Retinal pigment epithelial cell (primary cell): ENCODE measurements at places on chromosomes 6 and 20.

- DNase-seq: no peak
These were observed 2.9 kb upstream of the SOD2 start for GRCh38 chr6:159695984-159696383.

DNA sequence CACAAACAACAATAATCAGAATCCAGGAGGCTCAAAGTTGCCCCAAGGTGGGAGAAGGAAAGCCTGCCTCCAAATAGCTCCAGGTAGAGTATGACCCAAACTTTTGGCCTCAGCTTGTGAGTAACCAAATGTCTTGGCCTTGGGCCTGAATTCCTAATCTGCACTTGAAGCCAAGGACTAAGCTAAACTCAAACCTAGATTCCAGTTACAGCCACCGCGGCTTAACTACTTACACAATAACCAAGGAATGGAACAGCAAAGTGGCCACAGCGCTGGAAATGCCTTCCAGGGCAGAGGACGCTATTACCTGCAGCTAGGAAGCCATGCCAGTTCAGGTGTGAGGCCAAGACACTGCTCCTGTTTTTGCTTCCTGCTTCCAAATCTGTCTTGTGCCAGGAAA, 4.6 kb downstream of the NINL start:
- peak; percentile 25 for DNase-seq

GRCh38 chr20:54477191-54477955, 2.0 kb downstream of the DOK5 start:
- no peak for DNase-seq

DNA sequence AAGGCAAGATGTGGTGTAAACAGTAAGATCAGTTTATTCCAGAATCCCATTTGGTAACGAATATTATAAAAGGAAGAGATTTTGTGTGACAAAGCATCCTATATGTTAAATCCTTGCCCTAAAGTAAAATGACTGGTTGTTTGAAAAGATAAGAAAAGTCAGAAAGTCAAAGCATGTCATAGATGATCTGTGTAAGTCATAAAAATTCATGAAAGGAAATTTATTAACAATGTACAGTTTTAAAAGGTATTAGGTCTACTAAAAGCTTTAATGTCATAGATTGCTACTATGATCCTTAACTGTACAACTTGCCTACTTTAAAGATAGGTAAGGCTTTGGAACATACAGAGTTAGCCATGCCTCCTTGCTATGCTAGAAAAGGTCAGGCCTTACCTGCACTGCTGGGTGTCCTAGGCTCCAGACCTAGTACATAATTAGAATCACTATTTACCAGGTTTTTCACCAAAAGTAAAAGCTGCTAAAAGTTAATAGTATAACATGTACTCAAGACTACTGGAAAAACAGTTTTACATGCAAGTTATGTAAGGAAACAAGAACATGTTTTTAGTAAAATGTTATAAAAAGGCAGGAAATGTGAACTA, 1090.1 kb upstream of the ADGRB3 start:
- no peak for DNase-seq

- no peak for DNase-seq
These were observed 6.4 kb upstream of the SNRPB start for GRCh38 chr20:2476742-2477615.

DNA sequence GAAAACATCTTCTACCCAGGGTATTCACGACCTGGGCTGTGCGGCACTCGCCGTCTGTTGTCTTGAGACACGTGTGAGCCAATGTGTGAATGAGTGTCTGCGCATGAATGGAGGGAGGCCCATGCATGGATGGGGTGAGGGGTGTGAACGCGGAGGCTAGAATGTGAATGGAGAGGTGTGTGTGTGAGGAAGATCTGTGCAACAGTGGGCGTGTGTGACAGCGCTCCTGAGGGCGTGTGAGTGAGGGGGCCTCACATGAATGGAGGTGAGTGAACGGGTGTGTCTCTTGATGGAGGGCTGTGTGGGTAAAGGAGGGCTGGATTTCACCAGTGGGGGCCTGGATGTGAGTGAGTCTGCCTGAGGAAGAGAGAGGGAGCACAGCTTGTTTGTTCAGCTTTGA, 146.0 kb downstream of the LRFN2 start:
- DNase-seq: no peak

DNA sequence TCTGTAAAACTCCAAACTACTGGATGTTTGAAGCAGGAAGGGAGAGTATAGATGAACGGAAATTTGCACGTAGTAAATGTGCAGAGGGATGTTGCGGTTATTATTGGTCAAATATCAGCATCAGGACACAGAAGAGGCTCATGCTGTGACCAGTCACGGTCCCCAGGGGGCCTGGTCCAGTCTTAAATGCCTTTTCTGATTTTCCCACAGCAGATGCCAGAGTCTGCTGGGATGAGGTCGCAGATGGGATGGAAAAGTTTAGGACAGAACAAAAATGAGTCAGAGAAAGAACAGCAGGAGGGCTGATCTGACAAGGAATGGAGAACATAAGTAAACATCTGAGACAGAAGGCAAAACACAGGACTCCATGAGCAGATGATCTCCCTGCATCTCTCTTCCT, 11.7 kb upstream of the SIRPG start:
- DNase-seq: no peak

DNA sequence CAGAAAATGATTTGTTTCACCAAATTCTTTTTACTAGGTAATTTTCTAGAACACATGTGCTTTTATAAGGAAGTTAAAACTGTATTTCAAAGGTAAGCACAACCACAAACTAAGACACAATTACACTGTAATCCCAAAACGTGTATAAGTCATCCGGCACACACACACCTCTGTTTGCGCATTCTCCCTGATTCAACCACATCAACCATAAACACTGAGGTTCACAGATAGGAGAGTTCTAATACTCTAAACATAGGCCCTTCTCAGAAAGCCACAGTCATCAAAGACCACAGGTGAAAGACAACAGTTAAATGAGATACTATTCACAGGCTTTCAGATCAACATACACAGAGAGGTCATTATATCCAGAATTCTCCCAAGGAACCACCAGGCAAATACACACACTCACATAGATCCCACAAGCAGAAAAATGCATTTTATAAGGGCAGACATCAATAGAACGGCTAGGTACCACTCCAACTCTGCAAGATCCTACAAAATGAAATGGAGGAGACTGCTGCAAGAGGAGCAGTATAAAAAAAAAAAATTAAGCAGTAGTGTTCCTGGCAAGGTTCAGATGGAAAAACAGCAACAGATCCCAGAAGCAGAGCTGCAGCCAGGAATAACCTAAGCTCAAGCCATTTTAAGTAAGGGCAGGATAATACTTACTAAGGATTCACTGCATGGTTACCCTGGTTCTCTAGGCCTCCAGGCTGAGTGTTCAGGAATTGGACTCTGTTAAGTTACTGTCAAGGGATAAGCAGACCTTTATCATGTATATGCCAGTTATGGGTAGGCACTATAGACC, 6.6 kb upstream of the FBXO9 start:
- no peak for DNase-seq

GRCh38 chr6:109083657-109084056, 11.0 kb downstream of the SESN1 start:
- no peak for DNase-seq

DNA sequence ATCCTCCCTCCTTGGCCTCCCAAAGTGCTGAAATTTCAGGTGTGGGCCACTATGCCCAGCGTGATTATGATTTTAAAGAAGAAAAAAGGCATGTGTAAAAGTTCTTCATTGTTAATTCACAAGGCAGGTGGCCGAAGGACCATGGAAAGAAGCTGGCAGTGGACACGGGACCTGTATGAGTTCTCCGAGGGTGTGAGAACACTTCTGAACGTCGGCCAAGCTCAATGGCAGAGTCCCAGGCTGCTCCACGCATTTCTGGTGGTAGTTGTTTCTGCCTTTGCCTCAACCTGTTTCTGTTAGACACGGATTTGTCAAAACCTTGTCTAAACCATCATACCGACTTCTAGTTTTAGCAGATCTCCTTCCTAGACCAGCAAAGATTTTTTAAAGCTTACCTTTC, 36.6 kb downstream of the IL20RA start:
- DNase-seq: no peak

- no peak for DNase-seq
These were observed 901 bp downstream of the KCNK15 start for GRCh38 chr20:44746367-44747165.

GRCh38 chr6:17202526-17202925, 78.6 kb upstream of the RBM24 start:
- DNase-seq: no peak

DNA sequence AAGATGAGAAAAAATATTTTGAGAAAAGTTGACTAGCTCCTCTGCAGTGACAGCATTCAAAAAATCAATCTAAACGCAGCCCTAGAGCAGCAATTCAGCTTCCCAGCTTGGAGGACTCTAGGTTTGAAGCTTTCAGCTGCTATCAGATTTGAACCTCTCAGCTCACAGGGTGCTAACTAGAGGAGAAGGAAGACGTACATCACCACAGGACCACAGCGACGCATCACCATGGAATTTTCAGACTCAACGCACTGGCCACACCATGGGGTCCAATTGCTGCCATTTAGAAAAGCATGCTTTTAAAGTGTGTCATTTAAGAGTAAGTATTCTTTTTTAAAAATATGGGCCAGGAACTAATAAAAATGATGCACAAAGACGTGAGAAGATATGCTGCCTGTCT, 45.0 kb upstream of the FUCA2 start:
- DNase-seq: no peak

DNA sequence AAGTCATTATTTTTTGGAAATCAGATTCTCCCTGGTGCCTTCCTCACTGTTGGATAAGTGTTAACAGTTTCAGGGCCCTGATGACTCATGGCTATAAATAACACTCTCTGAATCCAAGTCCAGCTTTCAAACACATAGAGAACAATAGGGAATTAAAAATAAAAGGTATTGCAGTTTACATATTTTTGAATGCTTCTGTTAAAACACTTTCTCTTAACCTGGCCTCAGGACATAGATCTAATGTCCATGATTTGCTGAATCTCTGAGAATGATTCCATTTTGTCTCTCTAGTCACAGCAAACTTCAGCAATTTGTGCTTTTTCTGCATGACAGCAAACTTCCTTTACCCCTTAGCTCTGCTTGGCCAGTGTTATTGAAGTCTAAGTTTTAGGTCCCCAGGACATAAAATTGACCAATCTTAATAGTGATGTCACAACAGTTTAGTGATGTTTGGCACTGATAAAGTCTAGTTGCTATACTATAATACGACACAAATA, 1192.4 kb upstream of the CITED2 start:
- DNase-seq: peak; percentile 39

- DNase-seq: no peak
These were observed 284.2 kb upstream of the SGK1 start for GRCh38 chr6:134602123-134602522.

- no peak for DNase-seq
These were observed 288.5 kb downstream of the PRL start for GRCh38 chr6:22008248-22008836.

- DNase-seq: no peak
These were observed 34.4 kb downstream of the TGM3 start for GRCh38 chr20:2330090-2330695.

DNA sequence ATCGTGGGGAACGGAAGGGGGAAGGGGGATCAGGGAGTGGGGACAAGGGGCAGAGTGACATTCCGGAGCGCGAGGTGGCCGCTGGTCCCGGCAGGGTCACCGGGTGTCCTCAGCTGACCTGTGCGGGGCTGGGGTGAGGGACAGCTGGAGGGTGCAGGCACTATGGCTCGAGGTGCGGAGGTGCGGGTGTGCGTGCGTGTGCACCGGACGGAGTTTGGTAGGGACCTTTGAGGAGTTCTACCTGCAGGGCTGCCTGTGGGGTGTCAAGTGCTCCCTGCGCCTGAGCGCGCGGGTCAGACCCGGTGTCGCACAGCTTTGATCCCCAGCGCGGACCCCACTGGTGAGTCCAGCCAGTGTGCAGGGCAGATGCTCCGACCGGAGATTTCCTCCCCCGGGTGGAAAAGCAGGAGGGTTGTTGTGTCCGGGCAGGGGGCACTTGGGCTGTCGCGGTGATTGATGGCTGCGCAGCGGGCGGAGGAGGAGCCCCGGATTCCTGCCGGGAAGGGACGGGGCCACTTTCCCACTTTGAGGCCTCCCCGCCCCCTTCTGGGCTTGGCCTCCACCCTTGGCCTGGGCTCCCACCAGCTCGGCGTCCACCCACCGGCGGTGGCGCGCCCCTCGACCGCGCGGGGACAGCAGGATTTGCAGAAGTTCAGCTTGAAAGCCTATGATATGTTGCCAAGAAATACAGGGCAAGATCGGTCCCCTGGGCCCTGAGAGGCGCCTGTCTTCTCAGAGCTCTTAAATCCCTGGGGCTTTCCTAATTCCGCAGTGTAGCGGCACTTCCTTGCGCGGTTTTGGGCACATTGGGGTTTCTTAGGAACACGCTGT, 658 bp downstream of the RIN2 start:
- no peak for DNase-seq

DNA sequence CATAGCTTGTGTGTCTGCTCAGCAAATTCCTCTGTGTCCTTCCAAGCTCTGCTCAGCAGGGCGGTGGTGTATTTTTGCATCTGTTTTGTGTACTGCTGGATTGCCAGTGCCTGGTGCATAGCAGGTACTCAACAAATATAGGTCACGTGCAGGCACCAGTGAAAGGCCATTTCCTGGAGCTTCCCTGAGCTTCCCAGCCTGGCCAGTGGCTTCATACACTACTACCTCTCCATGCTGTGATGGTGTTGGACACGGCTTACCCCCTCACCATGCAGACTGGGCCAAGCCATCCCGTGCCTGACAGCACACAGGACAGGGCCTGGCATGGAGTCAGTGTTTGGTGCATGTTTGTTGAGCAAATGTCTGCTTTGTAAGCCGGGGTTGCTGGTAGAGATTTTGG, 7.7 kb upstream of the PHACTR3 start:
- no peak for DNase-seq

DNA sequence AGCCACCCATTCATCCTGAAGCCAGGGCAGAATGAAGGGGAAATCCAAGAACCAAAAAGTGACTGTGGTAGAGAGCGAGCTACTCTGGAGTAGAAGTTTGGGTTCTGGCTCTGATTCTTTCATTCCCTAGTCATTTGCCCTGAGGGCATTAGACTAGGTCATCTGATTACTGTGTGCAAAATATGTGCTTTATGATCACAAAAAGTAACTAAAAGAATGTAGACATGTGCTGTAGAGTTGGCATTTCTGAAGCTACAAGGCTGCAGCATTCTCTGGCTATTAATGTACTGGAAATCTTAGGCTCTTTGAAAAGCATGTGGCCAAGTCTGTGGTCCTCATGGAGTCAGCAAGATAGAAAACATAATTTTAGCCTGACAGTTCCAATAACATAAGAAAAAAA, 94.2 kb downstream of the TBC1D7 start:
- no peak for DNase-seq

- DNase-seq: no peak
These were observed 5.3 kb upstream of the CSNK2A1 start for GRCh38 chr20:548906-549305.

DNA sequence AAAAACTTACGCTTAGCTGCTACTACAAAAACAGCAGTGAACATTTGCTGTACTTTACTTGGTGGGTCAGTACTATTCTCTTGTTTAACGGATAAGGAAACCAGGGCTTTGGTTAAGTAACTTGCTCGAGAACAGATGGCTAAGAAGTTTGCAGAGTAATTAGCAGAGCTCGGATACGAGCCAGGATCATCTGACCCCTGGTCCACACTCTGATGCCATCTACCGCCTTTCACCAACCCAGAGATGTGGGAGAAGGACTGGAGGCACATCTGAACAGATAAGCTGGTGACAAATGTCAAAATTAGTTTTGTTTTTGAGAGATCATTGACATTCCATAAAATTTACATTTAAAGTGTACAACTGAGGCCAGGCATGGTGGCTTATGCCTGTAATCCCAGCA, 18.9 kb upstream of the RPL7L1 start:
- no peak for DNase-seq

- DNase-seq: no peak
These were observed 140.3 kb upstream of the AGPAT4 start for GRCh38 chr6:161414180-161414579.

GRCh38 chr20:62744741-62745191, 36.1 kb downstream of the NTSR1 start:
- no peak for DNase-seq

- no peak for DNase-seq
These were observed 5.4 kb downstream of the NKX2-4 start for GRCh38 chr20:21391972-21392352.
